NCI-H2081 treated with DMSO at 0.1 percent for 48 hours (cell line): ENCODE measurements at places on chromosomes 1 and 21.

GRCh38 chr1:180294711-180295110 lies 64.6 kb downstream of the LHX4 start:
- DNase-seq = no peak

DNA sequence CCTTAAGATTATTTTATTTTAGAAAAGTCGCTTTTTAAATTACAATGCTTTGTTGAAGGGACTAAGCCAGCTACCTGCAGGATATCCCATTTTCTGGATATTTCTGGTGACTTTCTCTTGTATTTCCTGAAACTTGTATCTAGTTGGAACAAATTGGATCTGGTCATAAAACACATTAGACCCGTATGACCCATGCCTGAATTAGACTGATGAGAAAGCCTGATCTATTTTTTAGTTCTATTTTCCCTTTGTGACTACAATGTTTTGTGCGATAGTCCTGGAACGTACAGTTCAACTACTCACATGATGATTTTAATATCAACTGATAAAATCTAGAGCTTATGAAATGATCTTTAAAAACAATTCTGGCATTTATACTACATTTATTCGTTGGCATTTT lies 151.8 kb downstream of the RHOU start:
- DNase-seq = no peak

DNA sequence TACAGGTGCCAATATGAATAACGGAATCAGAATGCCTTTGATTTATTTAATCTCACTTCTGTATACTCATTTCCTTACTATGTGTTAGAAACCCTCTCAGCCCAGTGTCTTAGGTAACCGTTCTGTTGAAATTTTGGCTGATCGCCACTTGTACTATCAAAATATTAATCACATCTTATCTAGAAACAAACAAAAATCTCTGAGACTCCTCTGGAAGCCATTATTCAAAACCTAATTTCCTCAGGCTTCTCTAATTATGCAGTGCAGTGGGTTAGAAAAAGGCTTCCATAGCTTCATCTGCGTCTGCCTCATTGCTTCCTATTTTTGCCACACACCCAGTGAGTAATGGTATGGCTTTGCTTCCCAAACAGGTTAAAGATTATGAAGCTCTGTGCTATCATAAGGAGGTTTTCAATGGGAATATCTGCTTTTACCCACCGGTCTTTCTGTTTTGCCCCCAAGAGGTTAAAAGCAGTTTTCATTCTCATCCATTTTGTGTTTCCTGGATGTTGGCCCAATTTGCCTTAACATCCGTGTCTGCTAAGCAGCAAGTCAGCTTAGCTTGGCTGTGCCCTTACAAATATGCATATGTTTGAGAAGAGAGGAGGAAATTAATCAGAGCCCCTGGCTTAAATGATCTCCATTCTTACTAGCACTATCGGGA lies 129.6 kb downstream of the RYR2 start:
- DNase-seq = no peak

- no peak for DNase-seq
These were observed 1.7 kb downstream of the TRMT1L start for GRCh38 chr1:185154912-185155513.

GRCh38 chr1:31523012-31523411 lies 53.3 kb upstream of the TINAGL1 start:
- DNase-seq = no peak

DNA sequence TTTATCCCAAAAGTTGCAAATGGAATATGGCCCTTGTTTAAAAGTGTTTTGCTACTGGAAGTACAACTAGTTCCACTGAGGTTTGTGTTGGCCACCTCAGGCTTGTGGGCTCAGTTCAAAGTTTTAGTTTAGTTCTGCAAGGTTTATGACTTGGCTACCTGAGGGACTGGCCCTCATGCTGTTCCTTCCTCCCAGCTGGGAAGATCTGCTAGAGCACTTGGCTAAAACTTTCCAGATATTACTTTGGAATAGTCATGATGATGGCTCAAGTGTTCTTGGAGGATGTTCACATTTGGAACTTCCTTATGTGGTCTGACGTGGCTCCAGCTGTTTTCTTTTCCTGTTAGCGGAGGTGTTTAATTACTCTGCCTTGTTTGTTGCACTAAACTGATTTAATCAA lies 110.2 kb upstream of the IVNS1ABP start:
- DNase-seq = no peak

DNA sequence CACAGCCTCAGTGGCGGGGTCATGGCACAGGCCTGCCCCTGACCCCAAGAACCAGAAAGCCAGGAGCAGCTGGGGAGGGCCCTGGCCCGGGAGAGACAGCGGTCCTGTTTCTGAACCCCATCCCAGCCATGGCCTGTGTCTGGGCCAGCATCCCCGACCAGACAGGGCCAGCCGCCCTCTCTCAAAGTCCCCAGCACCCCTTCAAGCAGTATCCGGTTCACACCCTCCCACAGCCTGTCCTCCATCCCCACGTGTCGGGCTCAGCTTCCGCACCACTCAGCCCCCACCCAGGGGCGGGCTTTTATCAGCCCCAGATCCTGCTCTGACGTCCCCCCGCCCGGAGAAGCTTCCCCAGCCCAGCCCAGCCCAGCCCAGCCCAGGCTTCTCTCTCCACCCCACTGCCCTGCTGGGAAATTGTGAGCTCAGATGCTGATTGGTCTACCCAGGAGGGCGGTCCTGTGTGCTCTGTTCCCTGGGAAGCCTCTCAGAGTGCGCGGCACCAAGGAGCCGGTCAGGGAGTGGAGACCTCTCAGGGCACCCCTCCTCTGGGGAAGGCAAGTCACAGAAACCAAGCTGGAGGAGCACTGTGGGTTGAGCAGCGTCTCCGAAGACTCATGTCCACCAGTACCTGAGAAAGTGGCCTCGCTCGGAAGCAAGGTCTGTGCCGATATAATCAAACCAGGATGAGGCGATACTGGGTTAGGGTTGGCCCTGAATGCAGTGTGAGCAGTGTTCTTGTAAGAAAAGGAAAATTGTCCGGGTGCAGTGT lies 4.7 kb upstream of the FAAP20 start:
- no peak for DNase-seq

DNA sequence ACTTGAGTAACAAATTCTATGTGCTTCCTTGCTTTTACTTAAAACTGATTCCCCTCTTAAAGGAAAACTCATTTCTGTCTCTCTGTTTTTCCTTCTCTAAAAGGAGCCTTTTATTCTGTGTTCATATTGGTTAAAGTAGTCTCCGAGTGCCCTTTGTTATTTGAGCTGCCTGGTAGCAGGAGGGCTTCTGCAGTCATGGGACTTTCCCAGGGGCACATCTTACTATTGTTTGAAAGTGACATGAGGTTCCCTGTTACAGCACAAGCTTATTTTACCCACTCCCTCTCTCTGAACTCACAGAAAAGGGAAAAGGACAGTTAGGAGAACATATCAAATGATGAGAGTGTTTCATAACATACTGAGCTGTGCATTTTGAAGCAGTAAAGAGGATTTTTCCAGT lies 58.1 kb upstream of the ANGPTL1 start:
- no peak for DNase-seq

GRCh38 chr1:179318491-179318890 lies 24.9 kb downstream of the SOAT1 start:
- no peak for DNase-seq

- no peak for DNase-seq
These were observed 32.1 kb upstream of the EEIG2 start for GRCh38 chr1:108527837-108528236.

DNA sequence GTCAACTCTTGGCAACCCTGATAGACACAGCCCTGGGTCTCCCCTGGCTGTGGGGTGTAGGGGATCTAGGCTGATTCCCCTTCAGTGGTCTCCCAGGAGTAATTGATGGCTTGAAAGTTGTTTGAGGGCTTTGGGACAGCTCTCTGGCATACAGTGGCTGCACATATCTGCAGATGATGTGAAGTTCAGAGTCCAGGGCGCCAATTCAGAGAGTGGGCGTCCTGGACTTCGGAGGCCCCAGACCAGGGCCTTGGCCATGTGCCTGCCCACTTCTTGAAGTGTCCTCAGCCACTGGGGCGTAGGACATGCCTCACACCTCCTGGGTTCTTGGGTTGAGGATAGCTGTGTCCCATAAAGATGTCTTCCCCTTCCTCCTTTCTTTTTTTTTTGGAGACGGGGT lies 2.6 kb downstream of the INAVA start:
- no peak for DNase-seq

DNA sequence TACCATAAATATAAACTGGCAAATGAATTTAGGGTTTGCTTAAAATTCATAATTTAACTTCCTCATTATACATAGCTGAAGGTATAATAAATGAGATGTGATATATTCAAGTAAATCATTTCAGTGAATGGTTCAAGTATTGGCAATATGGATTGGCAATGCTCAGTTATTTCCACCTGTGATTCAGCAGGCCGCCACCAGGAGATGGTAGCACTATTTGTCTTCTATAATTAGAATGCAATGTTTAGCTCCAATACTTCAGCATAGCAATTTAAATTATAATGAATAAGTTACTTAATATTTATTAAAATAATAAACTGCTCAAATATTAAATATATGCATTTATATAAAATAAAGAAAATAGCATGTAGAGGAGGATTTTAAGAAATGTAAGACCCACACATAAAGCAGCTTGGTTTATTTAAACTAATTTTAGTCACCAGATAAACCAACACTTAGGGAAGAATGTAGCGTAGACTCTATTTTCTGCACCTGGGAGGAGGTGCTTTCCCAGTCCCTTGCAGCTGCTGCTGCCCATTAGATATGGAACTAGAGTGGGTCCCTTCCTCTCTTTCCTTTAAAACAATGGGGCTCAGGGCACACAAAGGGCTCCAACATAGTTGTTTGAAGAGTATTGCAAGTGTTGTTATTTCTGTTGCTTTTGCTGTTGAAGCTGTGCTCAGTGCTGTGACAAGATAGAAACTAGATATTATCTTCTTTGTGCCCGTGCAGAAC lies 62.1 kb downstream of the PLPPR4 start:
- DNase-seq = no peak

- no peak for DNase-seq
These were observed 463.5 kb downstream of the LMO4 start for GRCh38 chr1:87791931-87792740.

- DNase-seq = no peak
These were observed 73.1 kb upstream of the GJB5 start for GRCh38 chr1:34681480-34682451.

DNA sequence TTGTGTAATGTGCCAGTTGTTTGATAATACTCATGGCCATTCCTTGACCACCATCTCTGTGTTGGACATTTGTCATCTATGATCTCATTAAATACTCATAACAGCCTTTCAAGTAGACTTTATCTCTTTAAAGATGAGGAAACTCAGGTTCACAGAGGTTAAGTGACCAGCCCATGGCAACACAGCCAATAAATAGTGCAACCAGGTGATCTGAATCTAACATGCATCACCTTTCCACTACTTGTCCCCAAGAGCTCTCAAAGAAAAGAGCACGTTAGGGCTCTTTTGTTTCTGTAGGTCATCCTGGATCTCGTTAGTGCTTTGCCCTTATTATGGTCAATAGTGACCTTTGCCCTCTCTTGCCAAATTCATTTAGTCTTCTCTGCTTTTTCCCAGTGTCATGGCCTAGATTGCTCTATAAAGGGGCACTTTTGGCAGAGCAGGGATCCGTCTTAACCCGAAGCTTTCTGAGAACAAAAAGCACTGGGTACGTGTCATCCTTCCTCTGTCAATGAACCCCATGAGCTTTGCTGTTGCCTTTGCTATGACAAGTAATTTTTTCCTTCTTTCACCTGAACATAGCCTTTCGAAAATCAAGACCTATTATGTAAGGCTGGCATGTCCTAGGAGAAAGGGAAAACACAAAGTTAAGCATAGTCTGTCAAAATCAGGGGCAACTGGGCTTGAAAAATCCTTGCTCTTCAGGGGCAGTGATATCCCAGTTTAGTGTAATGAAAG lies 88.0 kb upstream of the PLXNA2 start:
- DNase-seq = no peak

- no peak for DNase-seq
These were observed 17.5 kb downstream of the ADGRB2 start for GRCh38 chr1:31746687-31747086.

GRCh38 chr1:206589206-206589605 lies 23.1 kb downstream of the EIF2D start:
- no peak for DNase-seq

DNA sequence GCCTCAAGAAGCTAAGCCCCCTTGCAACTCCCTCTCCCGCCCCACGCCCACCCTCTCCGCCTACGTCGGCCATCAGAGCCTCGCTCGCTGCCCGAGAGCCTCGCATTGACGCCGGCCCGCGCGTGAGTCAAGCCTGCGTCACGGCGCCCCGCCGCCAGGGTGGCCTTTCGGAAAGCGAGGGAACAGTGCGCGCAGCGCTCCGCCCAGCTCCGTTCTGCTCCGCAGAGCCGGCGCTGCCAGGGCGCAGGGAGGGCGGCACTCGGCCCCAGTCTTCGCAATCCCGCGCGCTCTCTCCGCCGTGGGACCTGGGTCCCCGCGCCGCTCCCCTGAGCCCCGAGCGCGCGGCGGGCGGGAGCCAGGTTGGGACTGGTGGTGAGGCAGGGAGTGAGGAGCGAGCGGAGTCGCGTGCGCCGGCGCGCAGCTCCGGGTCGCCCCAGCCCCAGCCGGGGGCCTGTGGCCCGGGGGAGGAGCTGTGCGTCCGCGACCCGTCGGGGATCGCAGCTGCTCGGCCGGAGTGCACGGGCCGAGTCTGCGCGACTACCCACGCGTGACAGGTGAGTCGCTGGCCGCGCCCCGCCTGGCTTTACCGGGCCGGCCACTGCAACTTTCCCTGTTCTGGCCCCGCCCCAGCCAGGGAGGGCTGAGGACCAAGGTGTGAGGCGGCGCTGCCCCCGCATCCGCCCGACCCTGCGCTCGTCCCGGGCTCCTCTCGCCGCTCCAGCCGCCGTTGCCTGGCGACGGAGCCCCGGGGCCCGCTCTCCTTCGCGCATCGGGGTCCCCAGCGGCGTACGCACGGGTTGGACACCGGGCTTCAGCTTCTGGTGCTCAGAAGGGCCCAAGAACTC lies at the start of gene SLC6A17:
SLC6A17 (plus strand) TSS at position 165 of the 845 bp plus-strand sequence. CDS start 16,436 bp downstream, outside the sequence.
- DNase-seq = no peak

DNA sequence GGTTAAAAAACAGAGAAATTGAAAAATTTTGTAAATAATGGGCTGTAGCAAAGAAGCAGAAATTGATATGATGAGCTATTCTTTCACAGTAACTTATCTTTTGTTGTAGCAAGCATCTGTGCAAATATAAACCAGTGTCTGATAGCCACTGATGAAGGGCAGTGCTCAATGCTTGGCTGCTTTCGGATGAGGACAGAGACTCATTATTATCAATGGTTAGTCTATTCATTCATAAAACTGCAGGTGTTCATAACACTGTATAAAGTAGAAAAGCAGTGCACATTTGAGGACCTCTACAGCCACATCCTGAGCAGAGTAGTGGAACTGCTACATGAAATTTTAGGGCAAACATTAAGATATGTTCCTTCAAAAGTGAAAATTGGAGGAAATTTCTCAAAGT lies 107.2 kb downstream of the FAF1 start:
- DNase-seq = no peak

GRCh38 chr1:6588128-6588892 lies 8.5 kb downstream of the ZBTB48 start:
- no peak for DNase-seq

GRCh38 chr1:37156646-37157045 lies 122.3 kb upstream of the GRIK3 start:
- DNase-seq = no peak
